ENCODE measurements at places on chromosomes 5 and 9. TPM values are rescaled to one million over a fixed set of nuclear protein-coding genes. Genes with fewer than 3 reads are reported as not detected.

Gene PCDHAC2
- total RNA-seq, result 0.32 TPM

Gene PTCD2
- total RNA-seq, result 1.8 TPM

Gene PCDHA13
- total RNA-seq, result not detected

Gene SLC23A1
- total RNA-seq, result not detected

Gene BASP1
- 5.7 TPM for total RNA-seq

Gene NUDCD2
- total RNA-seq, result 4.7 TPM

Gene FAM221B
- not detected for total RNA-seq

Gene SLC28A3
- not detected for total RNA-seq

Gene PCDHA5
- total RNA-seq, result under 0.01 TPM

Gene PFN3
- total RNA-seq, result not detected

Gene SPINK7
- not detected for total RNA-seq

Gene TSSK1B
- not detected for total RNA-seq

Gene ORM2
- not detected for total RNA-seq

Gene STKLD1
- total RNA-seq, result 0.49 TPM

Gene ADGRV1
- total RNA-seq, result under 0.01 TPM

Gene FTMT
- total RNA-seq, result not detected

Gene NEUROG1
- not detected for total RNA-seq

Gene TICAM2
- total RNA-seq, result 0.63 TPM

Gene C9
- total RNA-seq, result 0.57 TPM

Gene THBS4
- not detected for total RNA-seq

Gene IL7R
- total RNA-seq, result 1.9 TPM

Gene ANKRD31
- total RNA-seq, result under 0.01 TPM

Gene SHOC1
- total RNA-seq, result not detected

Gene PRLR
- total RNA-seq, result not detected

Gene TAF11L5
- total RNA-seq, result not detected

Gene SH3PXD2B
- total RNA-seq, result 22.9 TPM

Gene SLC6A18
- total RNA-seq, result not detected

Gene WDR55
- 30.4 TPM for total RNA-seq

Gene JAKMIP2
- total RNA-seq, result not detected

Gene PAPPA
- 0.32 TPM for total RNA-seq

Gene NSD1
- total RNA-seq, result 53.0 TPM

Gene LCN12
- total RNA-seq, result not detected

Gene NFIB
- total RNA-seq, result 70.6 TPM

Gene ARHGEF28
- 243 TPM for total RNA-seq

Gene HSPA5
- total RNA-seq, result 114 TPM

Gene FBXO4
- total RNA-seq, result 8.1 TPM

Gene TMEM252
- not detected for total RNA-seq

Gene SOX30
- not detected for total RNA-seq

Gene KIF4B
- 0.38 TPM for total RNA-seq

Gene NUDT12
- 4.4 TPM for total RNA-seq

Gene CCDC180
- 0.32 TPM for total RNA-seq

Gene PDZD2
- total RNA-seq, result 7.0 TPM

Gene FOXD4L4
- 0.38 TPM for total RNA-seq

Gene RETREG1
- 0.16 TPM for total RNA-seq
